ENCODE measurements at places on chromosomes 13 and 19. TPM values are rescaled to one million over a fixed set of nuclear protein-coding genes. Genes with fewer than 3 reads are reported as not detected.

DNA sequence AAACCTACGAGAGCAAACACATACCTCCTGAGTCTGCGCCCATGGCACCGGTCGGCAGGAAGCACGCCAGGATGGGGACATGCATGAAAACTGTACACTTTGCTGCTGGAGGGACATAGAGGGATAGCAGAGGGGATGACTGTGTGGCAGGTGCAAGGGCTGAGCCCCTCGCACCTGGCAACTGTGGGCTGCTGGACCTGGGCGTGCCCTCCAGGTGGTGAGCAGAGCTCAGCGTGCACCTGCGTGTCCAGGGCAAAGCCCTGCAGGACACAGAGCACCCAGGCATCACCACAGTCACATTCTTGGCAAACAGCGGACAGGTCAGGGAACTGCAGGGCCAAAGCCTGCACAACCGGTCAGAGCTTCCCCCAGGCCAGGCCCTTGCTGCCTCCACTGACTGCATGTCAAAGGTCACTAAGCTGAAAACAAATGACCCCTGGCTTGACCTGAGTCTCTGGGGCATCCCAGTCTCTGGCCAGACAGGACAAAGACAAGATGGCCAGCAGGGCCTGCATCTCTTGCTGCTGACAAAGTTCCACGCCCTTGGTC lies 9.0 kb upstream of the ISYNA1 start:
- no peak for DNase-seq

Gene PTGER1
- 19.0 TPM for total RNA-seq

Gene ETV2
- total RNA-seq, result 0.38 TPM

Gene SLC25A41
- 0.28 TPM for total RNA-seq

DNA sequence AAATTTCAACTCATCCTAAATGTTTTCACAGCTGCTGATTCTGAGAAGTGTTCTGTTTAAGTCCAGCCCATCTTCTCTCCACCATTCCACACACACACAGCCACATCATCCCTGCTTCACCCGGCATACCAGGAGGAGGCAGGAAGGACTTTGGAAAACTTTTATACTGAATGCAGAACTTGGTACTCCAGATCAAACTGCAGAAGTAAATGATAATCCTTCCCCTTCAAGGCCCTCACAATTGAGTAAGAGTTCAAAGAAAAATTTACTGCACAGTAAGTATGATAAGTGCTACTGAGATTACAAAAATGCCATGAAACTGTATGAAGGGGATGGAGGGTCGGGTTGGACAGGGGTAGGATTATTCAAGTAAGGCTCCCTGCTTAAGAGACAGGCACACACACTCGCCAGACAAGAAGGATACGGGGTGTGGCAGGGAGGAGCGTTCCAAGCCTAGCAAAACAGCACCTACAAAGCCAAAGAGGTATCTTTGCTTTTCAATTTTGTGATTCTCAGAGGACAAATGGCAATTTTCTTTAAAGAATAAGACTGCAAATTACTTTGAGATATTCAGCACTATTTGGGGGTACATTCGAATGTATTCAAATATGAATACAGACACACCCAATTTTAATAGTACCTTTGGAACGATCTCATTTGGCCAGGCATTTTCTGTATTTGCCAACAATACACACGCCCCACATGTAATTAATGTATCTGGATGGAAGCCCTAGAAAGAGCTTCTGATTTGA lies 2.5 kb downstream of the USP12 start:
- no peak for DNase-seq

- DNase-seq, result no peak
Measured at GRCh38 chr13:112896736-112897602, 72.0 kb upstream of the MCF2L start.

DNA sequence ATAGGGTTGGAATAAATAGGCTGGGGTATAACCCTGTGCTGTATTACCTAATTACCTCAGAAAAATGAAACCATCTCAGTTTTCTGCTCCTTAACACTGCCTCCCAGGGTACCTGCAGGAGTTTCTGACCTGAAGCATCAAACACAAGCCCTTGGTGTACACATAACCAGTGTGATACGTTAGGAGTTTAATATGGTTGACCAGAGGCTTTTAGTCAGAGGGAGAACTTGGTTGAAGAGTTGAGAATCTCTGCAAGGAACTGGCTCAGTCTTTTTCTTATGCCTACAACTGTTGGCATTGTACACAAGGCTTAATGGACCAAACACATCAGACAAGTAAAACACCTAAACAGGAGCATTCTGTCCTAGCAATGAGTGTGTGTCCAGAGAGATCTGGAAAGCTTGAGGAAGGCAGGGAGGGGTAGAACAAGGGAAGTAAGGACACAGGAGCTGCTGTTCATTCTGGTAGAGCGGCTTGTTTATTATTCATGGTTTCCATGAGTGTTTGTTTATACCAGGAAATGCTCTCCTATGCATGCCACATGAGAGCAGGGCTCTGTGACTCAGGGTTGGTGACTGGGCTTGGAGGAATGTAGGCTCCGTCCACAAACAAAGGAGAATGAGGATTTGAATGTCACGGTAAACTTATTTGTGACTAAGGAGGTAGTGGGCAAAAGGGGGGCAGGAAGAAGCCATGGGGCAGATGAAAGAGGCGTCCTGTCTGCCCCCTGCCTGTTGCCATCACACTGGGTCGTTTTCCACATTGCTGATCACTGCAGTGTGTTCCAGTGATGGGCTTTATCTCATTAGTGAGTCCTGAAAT lies 11.9 kb upstream of the SPATA13 start:
- DNase-seq, result peak; percentile 50

DNA sequence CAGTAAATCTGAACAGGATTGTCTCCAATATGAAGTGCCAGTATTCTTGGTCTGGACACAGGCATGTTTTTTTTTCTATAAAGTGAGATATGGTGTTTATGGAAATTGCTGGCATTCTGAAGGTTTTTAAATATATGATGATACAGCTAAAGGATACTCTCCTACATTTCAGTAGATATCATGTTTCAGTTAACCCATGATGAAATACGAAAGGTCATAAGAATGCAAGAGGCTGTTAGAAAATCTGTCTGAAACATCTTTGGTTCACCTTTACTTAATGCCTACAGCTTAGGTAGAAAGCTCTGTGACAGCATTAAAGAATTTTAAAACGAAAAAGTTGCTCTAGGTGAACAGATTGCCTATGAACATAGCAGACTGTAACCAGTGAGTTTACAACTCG lies 9.1 kb downstream of the FRY start:
- DNase-seq, result no peak

- DNase-seq, result no peak
Measured at GRCh38 chr13:95226932-95227695, 74.1 kb downstream of the ABCC4 start.

- no peak for DNase-seq
Measured at GRCh38 chr13:90534617-90535370, 812.7 kb upstream of the MIR17HG start.

Data from kidney (tissue), 22 donors.